ENCODE measurements at places on chromosomes 2 and 18.

DNA sequence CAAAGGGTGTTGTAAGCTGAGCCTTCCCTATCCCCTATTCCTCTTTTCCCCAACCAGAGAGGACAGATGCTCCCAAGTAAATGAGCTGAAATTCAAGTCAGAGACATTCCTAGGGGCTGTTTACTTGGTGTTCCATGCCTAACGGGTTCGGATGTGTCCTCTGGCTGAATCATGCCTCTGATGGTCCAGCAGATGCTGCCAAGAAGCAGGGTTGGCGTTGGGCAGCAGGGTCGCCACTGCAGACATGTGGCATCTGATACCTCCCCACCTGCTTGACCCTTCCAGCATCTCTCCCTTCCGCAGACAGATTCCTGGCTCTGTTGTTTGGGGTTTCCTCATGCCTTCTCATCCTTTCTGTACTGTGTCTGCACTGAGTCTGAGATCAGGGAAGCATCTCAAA is 108.3 kb downstream of the HNRNPLL start:
- DNase-seq: no peak

GRCh38 chr2:162242586-162243280 is 512 bp downstream of the FAP start:
- DNase-seq: no peak

DNA sequence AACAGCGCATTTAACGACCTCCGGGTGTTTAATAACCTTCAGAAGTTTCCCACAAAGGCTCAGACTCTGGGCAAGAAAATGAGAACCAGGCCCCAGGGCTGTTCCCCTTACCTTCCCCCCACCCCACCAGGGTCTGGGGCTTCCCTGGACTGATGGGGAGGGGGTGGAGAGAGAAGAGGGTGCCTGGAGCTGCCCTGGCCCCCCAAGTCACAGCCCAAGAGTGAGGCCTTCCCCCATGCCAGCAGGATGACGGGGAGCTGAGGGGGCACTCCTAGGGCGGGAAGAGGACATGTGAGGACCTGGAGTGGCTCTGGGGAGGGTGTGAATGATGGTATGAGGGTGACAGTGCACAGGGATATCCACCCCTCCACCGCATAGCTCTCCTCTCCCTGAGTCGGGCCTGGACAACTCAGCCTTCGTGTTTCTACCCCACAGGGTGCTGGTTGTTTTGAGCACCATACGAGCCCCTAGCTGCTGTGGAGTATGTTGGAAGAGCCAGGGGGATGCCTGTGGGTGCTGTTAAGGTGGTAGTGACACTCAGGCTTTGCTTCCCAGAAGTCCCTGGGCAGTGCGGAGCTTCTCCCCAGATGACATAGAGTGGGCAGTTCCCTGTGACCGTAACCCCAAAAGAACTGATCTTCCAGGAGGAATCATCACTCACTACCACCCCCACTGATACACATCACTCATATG is 3.9 kb downstream of the PKDCC start:
- DNase-seq: no peak

DNA sequence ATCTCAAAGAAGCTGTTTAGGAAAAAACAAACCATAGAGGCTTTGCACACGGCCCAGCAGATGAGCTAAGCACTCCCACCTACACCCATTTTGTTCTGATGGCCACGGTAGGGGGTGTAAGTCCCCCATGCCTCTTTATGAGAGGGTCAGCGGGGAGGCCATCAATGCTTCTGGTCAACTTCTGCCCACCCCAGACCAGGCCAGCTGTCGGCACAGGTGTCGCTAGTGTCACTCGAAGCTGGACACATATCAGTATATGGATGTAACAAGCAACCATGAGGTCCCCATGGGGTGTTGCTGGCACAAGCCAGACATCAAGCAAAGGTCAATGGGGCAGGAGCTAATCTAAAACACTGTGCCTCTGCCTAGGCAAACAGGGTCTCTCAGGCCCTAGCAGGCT is 23.7 kb upstream of the SLC35F6 start:
- no peak for DNase-seq

DNA sequence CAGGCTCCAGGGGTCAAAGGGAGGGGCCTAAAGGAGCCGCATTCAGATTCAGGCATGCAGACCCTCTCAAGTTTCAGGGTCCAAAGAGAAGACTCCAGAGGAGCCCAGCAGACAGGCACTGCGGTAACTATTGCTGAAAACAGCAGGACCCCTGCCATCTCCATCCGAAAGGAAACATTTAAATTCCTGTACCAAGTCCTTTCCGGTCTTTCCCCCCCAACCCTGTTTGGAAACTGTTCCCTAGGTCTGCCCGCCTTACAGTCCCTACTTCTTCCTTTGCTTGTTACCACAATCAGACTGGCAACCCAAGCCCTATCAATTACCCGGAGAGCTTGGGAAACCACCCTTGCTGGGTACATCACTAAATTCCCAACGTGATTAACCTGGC is 82.0 kb downstream of the DNMT3A start:
- no peak for DNase-seq

DNA sequence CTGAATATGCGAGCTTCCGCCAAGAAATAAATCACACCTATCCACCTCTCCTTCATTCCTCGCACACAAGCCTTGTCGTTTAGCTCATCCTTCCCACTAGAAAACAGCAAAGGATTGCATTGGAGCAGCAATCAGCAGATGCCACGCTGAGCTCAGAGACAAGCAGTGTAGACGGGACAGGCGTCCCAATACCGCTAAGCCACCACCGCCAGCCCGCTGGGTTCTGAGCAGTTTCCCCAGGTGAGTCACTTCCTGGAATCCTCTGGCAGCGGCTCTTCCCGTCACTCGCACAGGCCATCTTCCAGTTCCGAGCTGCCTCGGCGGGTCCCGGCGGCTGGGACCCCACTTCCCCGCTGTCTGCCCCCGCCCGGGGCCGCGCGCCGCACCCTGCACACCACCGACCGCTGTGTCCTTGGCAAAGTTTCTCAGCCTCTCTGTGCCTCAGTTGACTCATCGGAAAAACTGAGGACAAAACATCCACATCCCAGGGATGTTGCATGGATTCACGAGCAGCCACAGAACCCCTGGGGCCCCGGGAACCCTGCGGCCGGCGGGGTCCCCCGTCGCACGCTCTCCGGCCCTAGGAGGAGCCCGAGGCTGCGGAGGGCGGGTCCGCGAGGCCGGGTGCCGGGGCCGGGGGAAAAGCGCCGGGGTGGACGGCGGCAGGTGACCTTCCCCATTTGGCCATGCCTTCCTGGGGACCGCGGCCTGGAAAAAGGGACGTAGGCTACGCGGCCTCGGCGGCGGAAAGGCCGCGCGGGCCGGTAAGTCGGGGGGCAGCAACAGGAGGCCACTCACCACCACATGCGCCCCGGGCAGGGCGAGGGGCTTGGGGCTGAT is 573 bp downstream of the KDSR start:
- peak; percentile 67 for DNase-seq

DNA sequence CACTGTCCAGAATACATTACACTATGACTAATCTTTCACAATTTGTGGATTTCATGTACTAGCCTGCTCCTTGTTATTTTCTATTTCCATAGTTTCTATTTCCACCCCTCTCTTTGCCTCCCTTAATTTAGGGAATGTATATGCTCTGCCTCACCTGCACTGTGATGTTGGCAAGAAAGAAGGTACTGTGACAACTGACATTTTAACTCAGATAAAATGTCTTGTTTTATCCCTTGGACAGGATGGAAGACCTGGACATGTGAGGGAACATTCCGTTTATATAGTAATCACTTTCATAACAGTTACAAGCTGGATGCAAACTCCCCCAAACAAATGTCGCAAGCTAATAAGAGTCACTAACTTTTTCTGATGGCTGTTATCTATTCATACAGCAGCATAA is 21.5 kb upstream of the DSG3 start:
- no peak for DNase-seq

- no peak for DNase-seq
Measured at GRCh38 chr2:105592288-105592687, 152.4 kb upstream of the NCK2 start.

DNA sequence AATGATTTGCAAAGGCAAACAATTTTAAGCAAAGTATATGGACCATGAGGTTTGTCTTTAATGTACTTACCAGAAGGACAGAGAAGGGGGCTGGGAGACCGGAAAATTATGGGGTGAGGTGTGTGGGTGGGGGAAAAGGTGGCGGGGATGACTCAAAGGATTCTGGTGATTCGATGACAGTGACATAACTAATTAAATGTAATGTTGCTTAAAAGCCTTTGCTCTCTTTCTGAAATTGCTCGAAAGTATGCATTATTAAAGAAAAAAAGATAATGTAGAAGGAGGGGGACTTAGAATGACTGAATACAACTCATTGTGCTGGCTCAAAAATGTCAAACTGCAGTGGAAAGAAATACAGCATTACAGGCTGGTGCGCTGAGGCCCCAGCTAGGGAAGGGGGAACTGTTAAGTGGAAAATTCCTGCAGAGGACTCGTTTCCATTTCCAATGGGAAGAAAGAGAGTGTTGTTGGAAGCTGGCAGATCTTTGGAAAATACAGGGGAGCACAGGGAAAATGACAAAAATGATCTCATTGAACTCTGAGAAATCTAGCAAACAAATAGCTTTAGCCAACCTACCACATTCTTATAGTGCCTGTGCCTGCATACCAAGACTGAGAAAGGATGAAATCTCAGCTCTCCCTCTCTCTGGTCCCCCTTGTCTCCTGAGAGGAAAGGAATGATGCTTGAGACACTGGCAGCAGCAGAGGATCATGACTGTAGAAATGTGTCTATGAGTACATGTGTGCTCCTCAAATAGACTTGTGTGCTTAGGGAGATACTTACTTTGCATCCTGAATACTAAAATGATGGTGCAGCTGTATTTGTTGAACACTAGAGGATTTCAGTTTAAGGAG is 632.4 kb downstream of the NYAP2 start:
- DNase-seq: no peak

DNA sequence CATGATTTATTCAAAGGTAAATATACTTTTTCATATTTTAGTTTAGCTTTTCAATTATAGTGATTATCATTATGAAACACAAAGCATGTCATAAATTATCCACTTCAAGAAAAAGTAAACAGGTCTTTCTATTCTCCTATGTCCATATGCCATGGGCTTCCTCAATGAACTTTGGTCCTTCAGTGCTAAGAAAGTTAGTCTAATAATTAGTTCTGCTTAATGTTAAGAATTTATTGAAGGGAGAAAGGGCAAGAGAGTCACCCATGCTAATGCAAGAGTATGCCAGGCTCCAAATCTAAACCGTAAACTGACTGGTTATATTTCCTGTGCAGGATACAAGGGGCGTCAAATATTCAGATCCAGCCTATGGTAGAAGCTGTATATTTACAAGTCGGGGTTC is 96.2 kb downstream of the GORASP2 start:
- DNase-seq: no peak

DNA sequence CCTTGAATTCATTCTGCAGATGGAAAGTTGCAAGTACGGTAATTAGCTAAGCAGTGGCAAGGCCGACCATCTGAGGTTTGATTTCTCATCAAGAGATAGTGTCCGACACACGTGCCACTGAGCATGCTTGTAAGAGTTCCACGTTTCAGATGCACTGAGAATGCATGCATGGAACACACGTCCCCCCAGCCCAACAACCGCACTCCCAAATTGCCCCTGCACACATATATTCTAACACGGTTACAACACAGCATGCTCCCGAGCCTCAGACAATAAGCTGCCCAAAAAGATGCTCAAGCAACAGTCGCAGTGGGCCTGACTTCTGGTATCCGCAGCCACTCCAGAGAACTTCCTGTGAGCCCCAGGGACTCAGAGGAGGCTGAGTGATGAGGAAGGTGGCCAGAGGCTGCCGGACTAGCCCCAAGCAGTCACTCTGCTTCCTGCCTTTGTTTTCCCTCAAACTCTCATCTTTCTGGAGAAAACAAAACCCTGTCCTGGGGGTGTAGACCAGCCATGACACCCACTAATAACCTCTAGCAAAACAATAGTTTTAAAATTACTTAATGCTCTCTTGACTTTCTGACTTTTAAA is 204.0 kb downstream of the TGIF1 start:
- no peak for DNase-seq

GRCh38 chr2:183349091-183349490 is 224.8 kb downstream of the NUP35 start:
- DNase-seq: no peak

DNA sequence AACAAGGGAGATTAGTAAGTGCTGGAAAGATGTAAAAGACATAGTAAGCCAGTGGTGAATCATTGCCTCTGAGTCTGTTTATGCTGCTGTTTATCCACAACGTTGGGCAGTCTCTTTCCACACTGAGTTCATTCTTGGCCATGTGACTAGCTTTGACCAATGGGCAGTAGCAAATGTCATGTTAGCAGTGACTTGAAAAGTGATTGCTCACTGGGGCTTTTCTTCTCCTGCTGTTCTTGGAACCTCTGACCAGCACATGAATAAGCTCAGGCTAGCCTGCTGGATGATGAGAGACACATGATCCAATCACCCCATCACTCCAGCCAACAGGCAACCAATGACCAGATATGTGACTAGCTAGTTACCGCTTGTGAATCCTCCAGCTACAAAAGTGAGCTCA is 360.4 kb downstream of the SLC4A3 start:
- no peak for DNase-seq

GRCh38 chr18:24538414-24539264 is 78.2 kb downstream of the HRH4 start:
- no peak for DNase-seq

DNA sequence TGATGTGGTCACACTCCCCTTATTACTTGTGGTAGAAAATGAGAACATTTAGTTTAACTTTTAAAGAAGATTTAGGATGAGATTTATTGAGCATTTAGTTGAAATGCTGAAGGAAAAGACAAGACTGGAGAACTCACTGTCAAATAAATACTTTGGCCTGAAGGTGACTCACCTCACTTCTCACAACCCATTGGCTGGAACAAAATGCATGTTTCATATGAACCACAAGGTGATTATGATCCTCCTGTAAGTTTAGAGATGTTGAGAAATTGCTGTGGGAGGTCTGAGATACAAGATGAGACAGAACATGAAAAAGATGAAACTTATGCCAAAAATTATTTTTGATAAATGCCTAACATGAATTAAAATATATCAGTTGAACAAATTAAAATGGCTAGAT is 1004.5 kb downstream of the SOCS6 start:
- DNase-seq: no peak

GRCh38 chr2:144510294-144510991 is 9.5 kb downstream of the ZEB2 start:
- DNase-seq: no peak

- DNase-seq: no peak
Measured at GRCh38 chr2:133362061-133362476, 206.2 kb downstream of the NCKAP5 start.

GRCh38 chr2:232889876-232890401 is 19.9 kb downstream of the SNORC start:
- no peak for DNase-seq

DNA sequence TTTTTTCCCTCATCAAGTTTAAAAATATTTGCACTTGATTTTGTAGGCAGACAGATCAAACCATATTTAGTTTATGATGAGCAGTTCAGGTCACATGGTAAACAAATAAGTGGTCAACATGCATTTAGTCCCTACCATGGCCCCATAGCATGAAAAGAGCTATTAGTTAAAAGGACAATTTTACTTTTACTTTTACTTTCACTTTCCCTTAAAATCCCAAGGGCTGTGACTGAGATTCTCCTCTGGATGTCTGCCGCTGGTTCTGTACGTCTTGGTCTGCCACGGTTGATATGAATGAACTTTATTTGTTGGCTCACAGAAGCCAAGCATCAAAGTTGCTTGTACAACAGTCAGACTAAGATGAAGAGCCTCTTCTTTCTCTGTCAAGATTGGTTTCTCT is 626.2 kb upstream of the CDH7 start:
- DNase-seq: no peak

Data from sciatic nerve (tissue), 2 donors.